ENCODE measurements at places on chromosomes 16 and 17.
A peak's percentile ranks its signal among the peaks of the same experiment; 100 is the strongest.

GRCh38 chr17:74838274-74838673 is 21.4 kb downstream of the GRIN2C start:
- no peak for DNase-seq

GRCh38 chr16:81796035-81796434 is 16.9 kb downstream of the PLCG2 start:
- no peak for DNase-seq

DNA sequence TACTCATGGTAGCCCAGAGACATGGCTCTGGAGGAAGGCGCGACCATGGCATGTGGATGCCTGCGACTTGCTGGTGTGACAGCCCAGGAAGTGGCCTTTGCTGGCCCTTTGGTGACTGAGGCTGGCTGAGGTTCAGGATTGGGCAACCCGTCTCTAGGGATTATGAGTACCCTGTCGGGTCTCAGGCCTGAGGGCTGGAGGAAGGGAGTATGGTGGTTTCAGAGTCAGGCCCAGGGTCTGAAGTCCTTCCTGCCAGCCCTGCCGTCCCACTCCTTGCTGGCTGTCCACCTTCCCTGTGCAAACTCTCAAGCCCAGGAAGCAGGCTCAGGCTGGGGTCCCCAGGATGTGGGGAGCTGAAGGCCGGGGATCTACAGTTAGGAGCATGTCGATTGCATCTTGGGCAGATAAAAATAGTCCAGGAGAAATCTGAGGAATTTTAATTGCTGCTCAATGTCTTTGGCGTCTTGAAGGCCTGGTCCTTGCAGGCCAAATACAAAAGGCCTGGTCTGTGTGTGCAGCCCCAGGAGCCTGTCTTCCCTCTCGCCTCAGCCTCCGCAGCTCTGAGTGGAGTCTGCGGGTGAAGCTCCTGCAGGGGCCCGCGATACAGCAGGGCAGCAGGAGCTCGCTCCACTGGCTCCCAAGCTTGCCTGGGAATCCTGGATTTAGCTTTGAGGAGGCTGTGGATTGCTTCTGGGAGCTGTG is 52.5 kb downstream of the NKD1 start:
- DNase-seq = no peak

GRCh38 chr16:57530104-57530521 is 6.3 kb downstream of the CCDC102A start:
- DNase-seq = peak; percentile 68

DNA sequence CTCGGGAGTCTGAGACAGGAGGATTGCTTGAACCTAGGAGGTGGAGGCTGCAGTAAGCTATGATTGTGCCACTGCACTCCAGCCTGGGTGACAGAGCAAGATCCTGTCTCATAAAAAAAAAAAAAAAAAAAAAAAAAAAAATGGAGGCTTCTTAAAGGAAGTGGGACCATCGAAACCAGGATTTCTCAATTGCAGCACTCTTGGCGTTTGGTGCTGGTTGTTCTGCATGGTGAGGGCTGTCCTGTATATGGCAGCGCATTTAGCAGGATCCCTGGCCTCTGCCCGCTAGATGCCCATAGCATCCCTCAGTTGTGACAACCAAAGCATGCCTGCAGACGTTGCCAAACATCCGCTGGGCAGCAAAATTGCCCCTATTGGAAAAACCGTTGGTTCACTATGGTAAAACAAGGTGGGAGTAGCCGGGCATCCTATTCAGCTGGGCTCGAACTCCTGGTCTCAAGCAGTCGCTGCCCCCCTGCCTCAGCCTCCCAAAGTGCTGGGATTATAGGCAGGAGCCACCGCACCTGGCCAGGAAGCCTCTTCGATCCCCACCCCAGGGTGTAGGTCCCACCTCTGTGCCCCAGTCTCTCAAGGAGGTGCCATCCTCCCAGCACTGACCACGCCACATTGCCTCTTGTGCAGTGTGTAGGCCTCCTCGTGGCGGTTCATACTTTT is 6.5 kb upstream of the NPIPB7 start:
- DNase-seq = no peak

- no peak for DNase-seq
Measured at GRCh38 chr16:67551972-67552371, 10.4 kb upstream of the CTCF start.

DNA sequence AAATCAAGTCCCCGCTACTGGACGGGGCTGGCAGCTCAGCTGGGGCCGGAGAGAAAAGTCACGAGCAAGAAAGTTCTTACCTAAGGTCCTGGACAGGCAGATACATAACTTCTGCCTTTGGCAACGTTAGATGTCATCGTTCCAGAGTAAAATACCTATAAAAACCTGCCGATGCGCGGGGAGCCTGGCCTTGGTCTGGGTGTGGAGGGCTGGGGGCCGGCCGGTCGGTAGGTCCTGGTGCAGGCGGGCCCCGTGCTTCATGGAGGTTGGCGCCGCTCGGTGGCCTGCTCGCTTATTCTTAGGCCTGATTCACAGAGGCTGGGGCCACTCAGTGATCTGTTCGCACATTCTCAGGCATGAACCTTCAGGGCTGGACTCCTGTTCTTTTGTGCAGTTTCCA is 33.7 kb upstream of the ZNF750 start:
- DNase-seq = no peak

GRCh38 chr16:58009856-58010416 is 8.7 kb downstream of the USB1 start:
- DNase-seq = no peak

DNA sequence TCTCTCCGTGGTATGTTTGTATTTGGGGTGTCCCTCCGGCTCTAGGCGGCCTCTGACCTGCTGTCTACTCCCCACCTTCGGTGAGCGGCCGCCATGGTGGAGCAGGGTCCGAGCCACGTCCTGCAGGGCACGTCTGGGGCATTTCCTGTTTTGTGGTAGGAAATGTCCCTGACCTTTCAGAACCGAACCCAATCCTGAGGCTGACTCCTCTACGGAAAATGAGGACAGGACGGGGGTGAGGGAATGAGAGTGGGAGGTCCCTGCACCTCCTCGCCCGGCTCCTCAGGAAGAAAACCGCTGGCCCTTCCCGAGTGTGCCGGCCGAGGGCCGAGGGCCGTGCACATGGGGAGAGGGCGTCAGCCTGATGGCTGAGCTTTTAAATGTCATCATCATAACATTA is 45.8 kb downstream of the WDR45B start:
- no peak for DNase-seq
